ENCODE measurements at places on chromosomes 2 and 18. TPM values are rescaled to one million over a fixed set of nuclear protein-coding genes. Genes with fewer than 3 reads are reported as not detected.

DNA sequence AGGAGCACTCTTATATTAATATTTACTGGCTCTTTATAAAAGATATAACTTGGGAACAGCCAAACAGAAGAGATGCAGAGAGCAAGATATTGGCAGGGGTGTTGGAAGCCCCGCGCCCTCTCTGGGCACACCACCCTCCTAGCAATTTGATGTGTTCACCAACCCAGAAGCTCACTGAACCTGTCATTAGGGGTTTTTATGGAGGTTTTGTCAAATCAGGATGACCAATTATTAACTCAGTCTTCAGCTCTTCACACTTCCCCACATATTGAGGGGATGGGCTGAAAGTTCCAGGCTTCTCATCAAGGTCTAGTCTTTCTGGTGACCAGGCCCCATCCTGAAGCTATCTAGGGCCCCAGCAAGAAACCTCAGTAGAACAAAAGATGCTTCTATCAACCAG lies 10.9 kb upstream of the INO80D start:
- no peak for DNase-seq

The ANKRD30BL gene
- polyA plus RNA-seq: not detected

The CNGA3 gene
- polyA plus RNA-seq: not detected

GRCh38 chr2:24038786-24039499 lies 8.2 kb downstream of the WDCP start:
- no peak for DNase-seq

- DNase-seq: no peak
These were observed 142.0 kb upstream of the UNC80 start for GRCh38 chr2:209629597-209629996.

GRCh38 chr2:214604861-214605260 lies 194.0 kb downstream of the VWC2L start:
- no peak for DNase-seq

DNA sequence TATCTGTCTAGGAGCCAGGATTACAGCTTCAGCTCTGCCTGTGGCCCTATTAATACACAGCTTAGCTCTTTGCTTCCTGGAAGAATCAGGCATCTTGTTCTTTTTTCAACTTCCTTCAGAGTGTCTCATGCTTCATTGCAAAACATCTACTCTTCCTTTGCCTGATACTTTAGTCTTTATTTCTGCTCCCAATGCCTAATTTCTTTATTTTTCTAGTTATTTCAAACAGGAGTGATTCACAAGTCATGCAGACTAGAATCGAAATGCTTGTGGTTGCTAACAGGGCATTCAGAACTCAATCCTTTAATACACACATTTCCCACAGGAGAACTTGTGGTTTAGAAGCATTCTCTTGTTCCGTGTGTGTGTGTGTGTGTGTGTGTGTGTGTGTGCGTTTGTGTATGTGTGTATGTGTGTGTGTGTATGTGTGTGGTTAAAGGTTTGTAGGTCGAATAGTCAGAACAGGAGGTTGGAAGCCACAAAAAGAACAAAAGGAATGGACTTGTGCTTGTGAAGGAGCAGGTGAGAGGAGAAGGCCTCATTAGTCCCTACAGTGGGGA lies 28.3 kb upstream of the INSIG2 start:
- DNase-seq: no peak

Data from SK-N-SH (cell line).